Breast epithelium (tissue), 4 donors: ENCODE measurements at places on chromosomes 16 and 17. TPM values are rescaled to one million over a fixed set of nuclear protein-coding genes. Genes with fewer than 3 reads are reported as not detected.

Gene TAC4
- total RNA-seq, result not detected

Gene LGALS9B
- total RNA-seq, result not detected

Gene ZNF423
- total RNA-seq, result 5.9 TPM

Gene NPTX1
- total RNA-seq, result 0.29 TPM

Gene CD7
- total RNA-seq, result 1.8 TPM

Gene SMPD3
- total RNA-seq, result under 0.01 TPM

Gene PLCD3
- total RNA-seq, result 41.1 TPM

Gene SHCBP1
- total RNA-seq, result 0.44 TPM

Gene NPIPA1
- 61.0 TPM for total RNA-seq

Gene OSGIN1
- 3.0 TPM for total RNA-seq

Gene ZNF385C
- 0.66 TPM for total RNA-seq

Gene DHRS7C
- total RNA-seq, result not detected

DNA sequence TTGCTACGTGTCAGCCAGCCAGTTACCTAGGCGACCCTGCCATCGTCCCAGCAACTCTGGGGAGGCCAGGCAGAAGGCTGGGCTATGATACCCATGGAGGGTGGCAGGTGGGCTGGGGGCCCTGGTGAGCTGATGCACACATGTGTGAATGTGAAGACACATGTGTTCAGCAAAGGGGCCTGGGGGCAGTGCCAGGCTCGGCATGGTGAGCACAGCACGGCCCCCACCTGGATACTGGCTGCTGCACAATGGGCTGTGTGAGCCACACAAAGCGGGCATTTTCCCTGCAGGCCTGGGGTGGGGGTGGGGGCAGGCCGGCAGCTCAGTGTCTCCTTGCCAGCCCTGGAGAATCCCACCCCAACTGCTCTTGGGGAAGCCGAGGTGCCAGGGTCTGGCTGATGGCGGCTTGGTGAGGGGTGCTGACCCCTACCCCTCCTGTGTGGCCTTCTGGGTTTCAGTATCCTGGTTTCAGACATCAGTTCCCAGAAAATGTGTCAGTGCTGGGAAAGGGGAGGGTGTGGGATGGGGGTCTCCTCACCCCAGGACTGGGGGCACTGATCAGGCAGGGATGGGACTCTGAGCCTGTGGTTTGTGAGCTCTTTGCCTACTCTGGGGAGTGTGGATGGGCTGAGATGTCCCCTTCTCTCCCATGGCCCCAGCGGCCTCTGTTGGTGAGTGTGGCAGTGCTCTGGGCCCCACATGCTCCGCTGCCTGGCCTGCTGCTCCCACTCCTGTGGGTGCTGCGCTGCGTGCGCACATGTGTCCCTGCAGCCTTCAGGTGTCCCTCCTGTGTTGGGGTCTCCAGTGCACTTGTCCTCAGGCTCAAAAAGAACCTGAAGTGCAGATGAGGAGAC is 5.1 kb downstream of the LLGL1 start:
- DNase-seq, result no peak

- DNase-seq, result peak; percentile 30
Observed at GRCh38 chr16:83744441-83744981, 63.3 kb upstream of the HSBP1 start.

- DNase-seq, result no peak
Observed at GRCh38 chr16:10083301-10083700, 98.9 kb downstream of the GRIN2A start.

DNA sequence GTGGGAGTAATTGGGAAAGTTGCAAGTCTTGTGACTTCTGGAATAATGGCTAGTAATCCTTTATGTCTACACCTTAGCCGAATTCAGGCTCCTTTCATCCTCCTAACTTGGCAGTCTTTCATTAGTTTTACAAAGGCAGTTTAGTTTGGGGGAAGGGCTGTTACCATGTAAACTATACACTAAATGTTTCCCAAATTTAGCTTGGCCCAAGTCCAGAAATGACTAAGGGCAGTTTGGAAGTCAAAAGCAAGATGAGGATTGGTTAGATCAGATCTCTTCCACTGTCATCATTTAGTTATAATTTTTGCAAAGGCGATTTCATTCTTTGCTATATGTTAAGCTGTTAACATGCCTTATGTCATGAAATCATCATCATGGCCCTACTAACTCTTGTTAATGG is 115.4 kb upstream of the CACNG3 start:
- DNase-seq, result no peak

GRCh38 chr16:9134739-9135138 is 43.3 kb downstream of the HAPSTR1 start:
- DNase-seq, result no peak

DNA sequence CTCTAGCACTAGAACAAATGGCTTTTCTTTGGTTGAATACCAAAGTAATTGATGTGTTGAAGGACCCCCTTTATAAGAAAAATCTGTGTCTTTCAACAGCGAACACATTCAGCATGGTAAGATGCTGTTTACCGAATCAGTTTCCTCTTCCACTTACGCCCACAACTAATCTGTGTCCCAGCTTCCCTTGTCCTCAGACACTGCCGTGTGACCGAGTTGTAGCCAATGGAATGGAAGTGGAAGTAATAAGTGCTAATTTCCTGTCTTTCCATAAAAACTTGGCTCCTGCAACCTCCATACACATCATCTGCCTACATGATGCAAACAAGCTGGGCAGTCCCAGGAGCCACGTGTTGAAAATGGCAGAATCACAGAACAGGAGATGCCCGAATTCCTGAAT is 10.4 kb downstream of the CDIPT start:
- no peak for DNase-seq

DNA sequence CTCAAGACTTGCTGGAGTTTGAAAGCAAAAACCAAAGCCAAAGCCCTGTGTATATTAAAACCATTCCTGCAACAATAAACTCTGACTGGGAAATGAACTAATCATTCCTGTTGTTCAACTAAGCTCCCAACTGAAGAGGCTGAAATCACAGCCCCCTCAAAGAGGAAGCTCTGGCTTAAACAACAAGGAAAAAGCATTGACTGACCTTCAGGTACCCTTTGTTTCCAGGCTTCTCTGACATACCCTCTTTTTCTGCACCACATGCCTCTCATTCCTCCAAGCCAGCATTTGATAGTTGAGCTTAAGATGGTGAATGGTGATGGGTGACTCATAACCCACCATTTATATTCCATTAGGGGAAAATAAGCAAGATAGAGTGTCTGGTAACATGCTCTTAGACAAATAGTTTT is 470.9 kb upstream of the SOX9 start:
- no peak for DNase-seq

GRCh38 chr17:79510071-79510470 is 100.8 kb downstream of the RBFOX3 start:
- DNase-seq, result no peak

- DNase-seq, result no peak
Observed at GRCh38 chr16:2019518-2019920, at the start of gene NPW. TSS of gene NPW (plus strand) at chr16:2019785.

GRCh38 chr16:15961060-15961511 is 11.7 kb downstream of the ABCC1 start:
- DNase-seq, result no peak

- no peak for DNase-seq
Observed at GRCh38 chr16:9258423-9259051, 167.1 kb downstream of the HAPSTR1 start.

DNA sequence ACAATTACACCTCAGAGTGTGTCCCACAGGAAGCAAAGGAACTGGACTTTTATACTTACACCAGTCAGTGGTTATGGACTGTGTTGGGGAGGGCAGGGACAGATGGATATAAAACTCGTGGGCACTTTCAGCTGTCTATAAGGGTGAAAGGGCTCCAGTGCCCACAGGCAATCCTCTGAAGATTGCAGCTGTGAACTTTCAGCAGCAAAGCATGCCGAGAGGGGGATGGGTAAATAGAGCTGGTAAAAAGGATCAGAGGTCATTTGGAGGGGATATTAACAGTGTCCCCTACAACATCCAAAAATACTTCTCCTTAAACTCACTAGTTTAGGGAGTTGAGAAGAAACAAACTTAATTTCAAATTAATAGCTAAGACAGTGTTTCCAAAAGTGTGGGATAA is 13.3 kb upstream of the RFWD3 start:
- no peak for DNase-seq

GRCh38 chr17:49482144-49482817 is 12.8 kb upstream of the NGFR start:
- no peak for DNase-seq

GRCh38 chr17:82242977-82243647 is 14.3 kb downstream of the SLC16A3 start:
- peak; percentile 77 for DNase-seq

DNA sequence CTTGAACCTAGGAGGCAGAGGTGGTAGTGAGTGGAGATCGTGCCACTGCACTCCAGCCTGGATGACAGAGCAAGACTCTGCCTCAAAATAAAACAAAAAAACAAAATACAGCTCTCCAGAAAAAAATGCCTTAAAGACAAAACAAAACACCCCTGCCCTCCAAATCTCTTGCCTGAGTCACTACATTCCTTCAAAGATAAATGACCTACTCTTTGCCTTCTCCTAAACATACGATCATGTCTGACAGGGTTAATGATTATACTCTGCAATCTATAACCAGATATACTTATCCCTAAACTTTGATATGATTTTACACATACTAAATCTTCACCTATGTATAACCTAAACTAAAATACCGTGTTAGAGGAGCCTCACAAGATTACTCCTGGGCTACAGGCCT is 1.4 kb upstream of the SETD6 start:
- DNase-seq, result no peak

GRCh38 chr16:30983289-30983889 is 1.6 kb upstream of the HSD3B7 start:
- DNase-seq, result no peak

- no peak for DNase-seq
Observed at GRCh38 chr17:66994930-66995535, 30.5 kb downstream of the CACNG4 start.

DNA sequence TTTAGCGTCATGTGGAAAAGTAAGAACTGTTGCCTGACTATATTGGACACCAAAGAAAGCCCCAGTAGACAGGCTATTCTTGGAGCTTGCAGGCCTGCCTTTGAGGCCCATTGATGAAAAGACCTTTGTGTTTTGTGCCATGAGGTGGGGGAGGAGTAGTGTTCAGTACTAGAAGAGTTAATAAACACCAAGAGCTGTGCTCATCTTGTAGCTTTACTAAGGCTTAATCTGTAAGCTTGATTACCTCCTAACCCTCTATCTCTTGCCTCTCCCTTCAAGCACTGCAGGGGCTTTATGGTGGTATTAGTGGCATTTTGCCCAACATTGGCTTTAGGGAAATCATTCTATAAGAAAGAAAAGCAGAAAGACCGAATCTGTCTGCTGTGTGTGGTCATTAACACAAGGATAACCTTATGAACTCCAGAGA is 220.2 kb upstream of the TBX2 start:
- no peak for DNase-seq

DNA sequence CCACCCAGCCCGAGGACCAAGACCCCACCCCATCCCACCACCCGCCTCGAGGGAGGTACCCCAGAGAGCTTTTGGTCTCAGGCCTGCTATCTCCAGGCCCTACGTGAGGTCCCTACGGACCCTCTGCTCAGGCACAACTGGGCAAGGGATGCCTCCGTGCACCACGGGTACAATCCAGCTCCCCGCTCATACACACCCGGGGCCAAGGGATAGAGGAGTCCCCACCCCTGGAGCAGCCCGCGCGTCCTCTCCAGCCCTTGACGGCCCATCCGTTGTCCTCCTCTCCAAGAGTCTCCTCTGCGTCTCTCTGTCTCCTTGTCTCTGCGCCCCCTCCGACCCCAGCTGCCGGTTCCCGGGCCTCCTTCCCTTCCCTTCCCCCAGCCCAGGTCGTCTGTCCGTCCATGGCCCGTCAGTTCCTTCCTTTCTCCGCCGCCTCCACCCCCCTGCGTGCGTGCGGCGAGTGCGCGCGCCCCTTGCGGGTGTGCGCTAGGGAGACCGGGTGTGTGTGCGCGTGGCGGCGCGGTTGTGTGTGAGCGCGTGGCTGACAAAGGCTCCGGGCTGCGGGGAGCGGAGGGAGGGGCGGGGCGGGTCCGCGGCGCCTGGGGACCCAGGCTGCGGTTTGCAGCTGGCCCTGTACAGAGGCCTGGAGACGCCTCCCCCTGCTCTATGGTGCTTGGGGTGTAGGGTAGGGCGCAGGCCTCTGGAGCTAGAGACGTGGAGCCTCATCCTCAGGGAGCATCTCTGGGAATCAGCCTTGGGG is 930 bp downstream of the SPNS2 start:
- DNase-seq, result no peak

- peak; percentile 95 for DNase-seq
Observed at GRCh38 chr17:4412933-4413831, 20.6 kb upstream of the SPNS3 start.

DNA sequence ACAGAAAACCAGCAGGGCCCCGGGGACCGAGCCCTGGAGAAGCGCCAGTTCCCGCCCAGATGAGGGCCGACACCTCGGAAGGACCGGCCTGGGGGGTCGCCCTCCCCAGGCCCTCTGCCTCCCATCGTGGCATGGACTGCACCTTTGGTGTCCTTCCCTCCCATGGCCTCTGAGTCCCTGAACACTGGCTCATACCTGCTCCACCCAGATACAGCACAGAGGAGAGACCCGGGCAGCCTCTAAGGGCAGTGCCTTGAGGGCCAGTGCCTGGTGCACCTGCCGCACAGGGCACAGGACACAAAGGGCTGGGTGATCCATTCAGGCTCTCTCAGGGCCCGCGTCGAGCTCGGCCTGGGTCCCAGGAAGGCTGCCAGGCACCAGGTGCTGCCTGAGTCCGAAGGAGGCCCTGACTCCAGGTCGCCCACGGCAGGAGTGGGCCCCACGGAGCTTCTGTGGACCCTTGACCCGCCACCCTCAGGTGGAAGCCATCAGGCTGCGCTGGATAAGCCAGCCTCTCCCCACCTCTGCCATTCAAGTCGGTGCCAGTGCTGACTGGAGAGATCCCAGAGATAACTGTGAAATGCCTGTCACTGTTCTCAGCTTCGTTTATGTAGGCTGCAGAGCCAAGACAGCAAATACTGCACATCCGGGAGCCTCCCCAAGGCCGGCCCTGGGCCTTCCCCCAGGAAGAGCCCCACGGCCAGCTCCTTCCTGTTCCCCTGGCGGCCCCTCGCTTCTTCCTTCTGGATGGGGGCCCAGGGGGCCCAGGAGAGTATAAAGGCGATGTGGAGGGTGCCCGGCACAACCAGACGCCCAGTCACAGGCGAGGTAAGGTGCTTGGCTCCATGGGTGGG is at the start of gene ZG16B:
TSS of gene ZG16B (plus strand) at position 803 of the 854 bp plus-strand sequence. CDS start 139 bp downstream, outside the sequence.
- DNase-seq, result peak; percentile 68

GRCh38 chr17:68460715-68461114 is 3.4 kb upstream of the WIPI1 start:
- no peak for DNase-seq

- DNase-seq, result no peak
Observed at GRCh38 chr16:75227361-75228142, 8.8 kb downstream of the CTRB1 start.

- no peak for DNase-seq
Observed at GRCh38 chr16:81431554-81432353, 12.9 kb upstream of the CMIP start.

GRCh38 chr17:8608001-8608400 is 22.5 kb downstream of the MYH10 start:
- DNase-seq, result no peak

- DNase-seq, result no peak
Observed at GRCh38 chr17:13135506-13135905, 117.7 kb upstream of the ELAC2 start.

GRCh38 chr17:32495359-32496231 is 8.8 kb downstream of the CDK5R1 start:
- no peak for DNase-seq

GRCh38 chr17:81109957-81110356 is 55.4 kb upstream of the PVALEF start:
- DNase-seq, result no peak
